ENCODE measurements at places on chromosomes 4 and X. TPM values are rescaled to one million over a fixed set of nuclear protein-coding genes. Genes with fewer than 3 reads are reported as not detected.
A peak's percentile ranks its signal among the peaks of the same experiment; 100 is the strongest.

- DNase-seq: no peak
Measured at GRCh38 chr4:127309369-127310102, 323.2 kb upstream of the INTU start.

- DNase-seq: no peak
Measured at GRCh38 chr4:11866391-11866790, 437.7 kb upstream of the HS3ST1 start.

DNA sequence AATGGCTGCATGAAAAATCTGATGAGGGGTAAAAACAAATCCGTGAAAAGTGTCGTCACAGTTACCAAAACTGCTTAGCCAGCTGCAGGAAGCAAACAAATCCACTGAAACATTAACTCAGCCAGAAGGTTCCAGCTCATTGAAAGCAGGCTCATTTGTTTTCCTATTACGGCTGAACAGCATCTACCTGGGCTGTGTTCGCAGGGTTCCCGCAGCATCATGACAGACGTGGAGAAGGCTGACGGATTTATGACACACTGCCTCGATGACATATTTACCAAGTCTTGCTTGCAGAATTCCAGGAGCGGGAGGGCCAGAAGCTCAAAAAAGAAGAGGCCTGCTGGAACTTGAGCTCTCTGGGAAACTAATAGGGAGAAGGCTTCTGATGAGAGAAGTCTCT, 781.1 kb downstream of the RAB28 start:
- no peak for DNase-seq

The TLR7 gene
- 1.4 TPM for polyA plus RNA-seq

DNA sequence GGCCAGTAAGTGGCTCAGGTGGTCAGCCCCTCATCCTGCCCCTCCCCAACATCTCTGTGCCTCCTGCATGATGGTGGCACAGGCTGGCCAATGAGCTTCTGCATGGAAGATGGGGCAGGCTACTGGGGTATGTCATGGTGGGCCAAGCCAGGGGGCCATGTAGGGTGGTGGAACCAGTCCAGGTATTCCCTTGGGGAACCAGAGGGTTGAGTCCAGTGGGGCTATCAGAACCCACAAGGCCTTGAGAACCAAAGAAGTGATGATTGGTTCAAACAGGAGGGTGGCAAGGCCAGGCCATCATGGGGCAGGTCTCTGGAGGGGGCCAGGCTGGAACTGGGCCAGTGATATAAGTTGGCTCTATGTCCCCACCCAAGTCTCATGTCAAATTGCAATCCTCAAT, 18.8 kb upstream of the PPP2R2C start:
- DNase-seq: no peak

DNA sequence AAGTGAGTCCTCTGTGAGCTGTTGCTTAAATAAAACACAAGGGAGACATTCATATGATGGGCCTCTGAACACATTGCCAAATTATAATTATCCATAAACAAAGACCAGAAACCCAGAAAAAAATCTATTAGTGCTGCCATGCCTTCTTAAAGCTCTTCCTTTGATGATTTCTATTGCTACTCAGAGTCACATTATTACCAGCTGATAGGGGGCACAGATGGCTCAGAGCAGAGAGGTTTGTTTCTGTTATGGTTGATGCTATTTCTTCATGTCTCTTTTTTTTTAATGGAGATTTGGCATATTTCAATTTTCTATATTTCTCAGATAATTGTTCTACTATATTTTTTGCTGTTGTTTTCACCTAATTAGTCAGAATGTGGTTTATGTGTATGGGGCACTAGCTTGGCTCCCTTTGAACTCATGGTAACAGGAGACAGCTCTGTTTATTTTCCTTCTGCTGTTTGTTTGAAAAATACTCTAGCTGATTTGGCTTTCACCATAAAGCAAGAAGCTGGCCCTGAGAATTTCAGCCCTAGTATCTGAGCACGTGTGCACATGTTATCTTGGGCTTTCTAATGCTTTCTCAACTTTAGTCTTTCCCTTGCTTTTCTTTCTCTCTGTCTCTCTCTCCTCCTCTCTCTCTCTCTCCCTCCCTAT, 568.8 kb downstream of the PPARGC1A start:
- DNase-seq: no peak

DNA sequence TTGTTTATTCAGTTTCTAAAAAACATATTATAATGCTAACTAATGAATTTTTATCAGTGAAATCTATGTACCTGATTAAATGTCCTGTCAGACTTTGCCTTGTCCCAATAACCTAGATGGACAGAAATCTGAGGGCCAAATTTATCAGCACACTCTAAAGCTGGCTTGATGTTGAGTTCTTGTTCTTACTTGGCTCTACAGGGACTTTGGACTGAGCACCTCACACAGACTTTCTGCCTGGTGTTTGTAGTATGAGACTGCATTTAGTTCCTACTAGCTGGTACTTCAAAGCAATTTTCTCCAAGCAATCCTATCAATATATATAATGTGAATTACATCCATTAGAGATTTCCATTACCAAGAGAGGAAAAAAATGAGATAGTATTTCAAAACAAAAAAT, 37.8 kb downstream of the INTS12 start:
- DNase-seq: peak; percentile 12

DNA sequence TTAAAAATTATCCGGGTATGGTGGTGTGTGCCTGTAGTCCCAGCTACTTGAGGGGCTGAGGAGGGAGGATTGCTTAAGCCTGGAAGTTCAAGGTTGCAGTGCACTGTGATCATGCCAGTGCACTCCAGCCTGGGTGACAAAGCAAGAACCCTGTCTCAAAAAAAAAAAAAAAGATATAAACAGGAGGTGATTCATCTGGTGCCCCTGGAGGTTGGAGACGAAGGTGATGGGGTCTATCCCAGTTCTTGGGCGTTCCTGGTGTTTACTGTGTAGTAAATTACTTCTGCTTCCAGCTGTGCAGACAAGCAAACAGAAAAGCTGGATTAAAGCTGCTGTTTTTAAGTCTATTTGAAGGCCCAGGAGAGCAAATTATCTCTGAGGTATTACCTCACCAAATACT, 19.9 kb downstream of the GPKOW start:
- no peak for DNase-seq

DNA sequence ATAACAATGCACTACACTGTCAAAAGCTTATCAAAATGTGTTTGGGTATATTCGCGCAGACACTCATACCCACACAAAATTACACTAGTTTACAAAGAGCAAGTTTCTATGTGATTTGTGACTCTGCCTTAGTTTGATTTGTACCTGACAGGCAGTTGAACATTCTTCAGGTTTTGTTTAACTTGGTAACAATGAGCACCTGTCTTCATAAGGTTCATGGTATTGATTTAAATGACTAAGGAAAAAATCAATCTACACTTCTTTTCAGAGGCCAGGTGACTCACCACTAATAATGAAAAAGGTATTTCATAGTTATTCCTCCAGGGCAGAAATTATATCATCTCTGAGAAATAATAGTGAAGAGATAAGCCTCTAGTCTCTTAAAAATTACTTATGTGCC, 1114.6 kb upstream of the AGA start:
- DNase-seq: no peak

The ASB9 gene
- polyA plus RNA-seq: 3.8 TPM
